Activated CD4-positive, CD25-positive, alpha-beta regulatory T cell treated with anti-CD3 and anti-CD28 coated beads, Interleukin-2, amount 50 U/mL, for 24 hours (primary cell): ENCODE measurements at places on chromosomes 2 and 18.

DNA sequence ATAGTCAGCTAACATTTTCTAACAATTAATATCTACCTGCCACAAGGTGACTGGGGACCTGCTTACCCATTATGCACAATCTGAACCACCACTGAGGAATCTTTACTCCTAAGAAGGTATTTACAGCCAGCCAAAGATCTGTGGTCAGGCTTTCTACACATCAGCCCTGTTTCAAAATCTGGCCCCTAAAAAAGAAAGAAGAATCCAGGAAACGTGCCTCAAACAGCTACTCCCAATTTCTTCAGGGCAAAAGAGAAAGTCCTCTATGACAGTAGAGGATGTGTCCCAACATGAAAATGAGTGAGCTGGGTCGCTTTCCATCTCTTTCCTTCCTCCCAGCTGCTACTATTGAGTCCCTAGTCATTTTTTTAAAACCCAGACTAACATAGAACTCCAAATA lies 79.5 kb downstream of the EPB41L3 start:
- no peak for ATAC-seq

DNA sequence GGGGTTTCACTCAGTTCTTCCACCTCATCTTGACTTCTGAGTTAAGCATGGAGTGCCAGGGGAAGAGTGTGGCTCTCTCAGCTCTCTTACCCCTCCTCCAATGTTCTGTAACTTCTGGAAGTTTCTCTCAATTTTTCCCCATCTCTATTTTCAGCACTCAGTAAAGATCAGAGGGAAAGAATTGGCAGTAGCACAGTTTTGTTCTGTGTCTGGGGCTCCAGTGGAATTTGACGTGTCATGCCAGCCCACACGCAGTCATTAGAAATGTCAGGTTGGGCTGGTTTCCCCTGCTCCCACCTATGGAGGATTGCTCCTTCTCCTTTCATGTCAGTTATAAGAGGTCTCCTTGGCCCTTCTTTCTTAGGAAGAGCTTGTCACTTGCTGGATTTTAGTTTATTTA lies 104.6 kb upstream of the COL3A1 start:
- ATAC-seq: no peak

GRCh38 chr2:128692895-128693742 lies 374.5 kb upstream of the HS6ST1 start:
- ATAC-seq: no peak

DNA sequence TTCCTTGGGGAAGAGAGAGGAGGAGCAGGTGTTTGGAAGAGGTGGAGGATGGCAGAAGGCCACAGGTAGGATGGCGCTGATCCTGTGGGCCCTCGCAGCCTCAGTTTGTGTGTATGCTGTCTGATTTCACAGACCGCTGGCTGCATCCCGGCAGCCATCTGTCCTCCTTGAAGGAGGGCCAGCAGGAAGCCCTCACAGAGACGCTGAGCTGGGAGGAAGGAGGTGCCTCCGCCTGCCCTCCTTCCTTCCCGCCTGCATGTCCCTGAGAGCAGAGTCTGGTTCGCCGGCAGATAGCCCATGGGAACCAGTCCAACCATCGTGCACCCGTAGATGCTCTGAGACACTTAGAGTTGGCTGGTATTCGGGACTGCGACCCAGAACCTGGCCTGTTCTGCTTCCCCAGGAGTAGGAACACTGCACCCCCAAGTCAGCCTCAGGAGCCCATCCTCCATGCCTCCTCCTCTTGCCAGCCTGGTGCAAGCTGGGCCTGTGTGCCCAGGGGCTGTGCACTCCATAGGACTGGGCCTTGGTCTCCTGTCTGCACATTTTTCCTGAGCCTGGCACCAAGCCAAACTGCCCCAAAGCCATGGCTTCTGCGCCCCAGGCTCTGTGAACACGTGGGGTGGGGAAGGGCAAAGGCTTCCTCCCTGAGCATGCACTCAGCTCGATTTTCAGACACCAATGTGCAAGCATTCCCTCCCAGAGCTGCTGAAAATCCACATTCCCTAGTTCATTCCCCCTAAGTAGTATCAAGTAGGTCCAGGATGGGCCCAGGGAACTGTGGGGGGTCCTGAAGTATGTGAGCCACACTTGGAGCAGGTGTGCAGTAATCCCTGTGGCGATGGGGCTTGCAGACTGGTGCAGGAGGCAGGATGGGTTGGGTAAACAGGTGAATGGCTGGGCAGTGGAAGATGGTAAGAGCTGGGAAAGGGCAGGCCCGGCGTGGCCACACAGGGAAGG lies 115.6 kb downstream of the SEPTIN10 start:
- no peak for ATAC-seq
